ENCODE measurements at places on chromosomes 2 and 18.
A peak's percentile ranks its signal among the peaks of the same experiment; 100 is the strongest.

- DNase-seq, result no peak
These were observed 105.8 kb downstream of the PLB1 start for GRCh38 chr2:28601616-28602015.

DNA sequence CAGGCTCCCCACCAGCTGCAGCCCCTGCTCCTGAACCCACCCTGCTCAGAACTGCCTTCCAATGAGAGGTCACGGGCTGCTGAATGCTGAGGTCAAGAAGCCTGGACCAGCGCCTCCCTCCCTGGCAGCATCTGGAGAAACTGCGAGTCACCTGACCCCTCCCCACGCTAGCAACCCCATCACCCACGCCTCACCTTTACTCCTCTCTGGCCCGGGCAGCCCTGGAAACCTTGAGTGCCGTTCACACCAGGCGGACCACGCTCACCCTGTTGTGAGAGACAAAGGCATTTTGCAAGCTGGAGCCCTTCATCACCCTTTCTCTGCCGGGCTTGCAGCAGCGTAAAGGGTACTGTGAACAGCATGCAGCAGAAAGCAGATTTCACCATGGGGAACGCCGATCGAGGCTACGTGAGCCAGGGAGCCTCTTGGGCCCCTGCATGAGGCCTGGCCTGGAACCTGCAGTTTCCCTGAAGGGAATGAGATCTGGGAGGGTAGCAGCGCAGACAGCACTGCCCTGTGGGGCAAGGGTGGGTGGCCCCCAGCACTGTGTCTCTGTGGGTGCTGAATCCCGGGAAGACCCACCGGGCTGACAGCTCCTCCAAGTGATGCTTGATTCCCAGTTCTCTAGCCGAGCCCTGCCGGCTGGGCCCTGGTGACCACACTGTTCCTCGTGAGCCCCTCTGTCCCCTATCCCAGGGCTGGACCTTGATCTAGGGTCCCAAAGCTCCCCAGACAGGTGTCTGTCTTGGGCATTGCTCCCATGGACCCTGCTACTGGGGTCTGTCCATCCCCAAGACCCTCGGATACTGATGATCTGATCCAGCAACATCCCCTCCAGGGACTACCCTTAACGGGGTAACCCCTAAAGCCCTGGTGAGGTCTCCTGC, 53.8 kb downstream of the COL6A3 start:
- no peak for DNase-seq

DNA sequence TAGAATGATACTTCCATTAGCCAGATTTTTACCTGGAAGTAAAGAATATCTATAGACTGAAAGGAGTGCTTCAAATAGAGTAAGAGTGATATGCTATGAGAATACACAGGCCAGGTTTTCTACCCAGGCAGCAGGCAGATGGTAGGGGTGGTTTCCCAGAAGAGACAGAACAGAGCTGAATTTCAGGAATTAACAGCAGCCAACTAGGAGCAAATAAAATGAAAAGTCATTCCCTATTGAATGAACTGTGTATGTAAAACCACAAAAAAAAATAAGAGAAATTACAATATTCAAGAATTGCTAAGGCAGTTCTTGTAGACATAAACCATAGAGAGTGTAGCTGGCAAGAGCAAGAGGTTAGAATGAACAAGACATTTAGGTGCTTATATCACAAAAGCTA, 336.8 kb downstream of the KCNJ3 start:
- DNase-seq, result no peak

DNA sequence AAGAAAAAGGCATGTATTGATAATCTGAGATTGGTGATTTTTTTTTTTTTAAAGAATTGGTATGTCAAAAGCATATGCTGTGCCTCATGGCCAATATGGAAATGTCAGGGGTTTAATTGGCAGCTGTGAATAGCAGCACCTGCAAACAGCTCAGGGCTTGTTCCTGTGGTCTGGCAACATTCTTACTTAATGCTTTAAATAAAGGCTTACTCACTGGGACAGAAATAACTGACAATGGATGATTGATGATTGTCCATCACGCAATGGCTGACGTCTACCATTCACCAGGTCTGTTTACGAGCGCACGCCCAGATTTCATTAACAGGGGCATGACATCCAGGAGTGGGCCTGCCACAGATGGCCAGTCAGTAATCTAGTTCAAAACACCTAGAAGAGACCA, 66.7 kb downstream of the ETAA1 start:
- no peak for DNase-seq

GRCh38 chr2:84940831-84941412, 30.0 kb upstream of the KCMF1 start:
- no peak for DNase-seq

GRCh38 chr2:236642584-236643291, 73.1 kb downstream of the ACKR3 start:
- DNase-seq, result no peak

DNA sequence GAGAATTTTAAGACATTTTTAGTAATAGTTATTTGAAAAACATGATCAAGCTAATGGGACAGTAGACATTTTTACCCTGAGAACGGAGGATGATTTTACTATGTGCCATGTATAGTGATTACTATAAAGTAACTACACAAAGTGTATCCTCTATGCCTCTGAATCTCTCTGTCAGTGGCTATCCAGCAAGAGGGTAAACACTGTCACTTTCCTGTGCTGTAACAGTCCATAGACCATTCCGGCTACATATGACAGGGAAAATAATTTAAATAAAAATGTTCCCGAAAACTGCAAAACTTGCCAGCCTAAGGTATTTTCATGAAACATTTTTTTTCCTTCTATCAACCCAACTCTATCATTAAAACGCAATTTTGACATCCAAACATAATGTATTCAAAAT, 1632.2 kb upstream of the ACVR2A start:
- no peak for DNase-seq

DNA sequence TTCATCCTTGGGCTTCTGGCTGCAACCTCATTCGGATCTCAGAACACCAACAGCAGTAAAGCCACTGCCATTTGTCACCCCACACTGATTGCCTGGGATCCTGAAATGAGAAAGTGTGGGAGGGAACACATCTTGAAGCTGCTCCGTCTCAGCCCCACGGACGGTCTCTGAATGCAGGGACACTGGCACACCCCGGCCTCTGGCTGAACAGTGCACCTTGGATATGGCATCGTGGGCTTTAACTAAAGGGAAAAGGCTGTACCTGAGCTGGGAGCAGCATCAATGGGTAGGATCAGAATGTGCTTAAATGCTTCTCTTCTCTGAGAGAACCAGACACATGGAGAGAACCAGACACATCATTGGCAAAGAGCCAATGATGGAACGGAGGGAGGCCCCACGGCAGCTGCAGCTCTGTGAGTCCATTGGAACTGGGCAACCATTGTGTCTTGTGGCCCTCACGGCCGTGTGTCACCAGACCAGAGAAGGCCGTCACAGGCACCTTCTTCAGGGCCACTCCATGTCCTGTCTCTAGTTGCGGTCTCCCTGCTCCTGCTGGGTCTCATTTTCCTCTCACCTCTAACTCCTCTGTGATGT, 193.4 kb upstream of the MYT1L start:
- DNase-seq, result no peak

DNA sequence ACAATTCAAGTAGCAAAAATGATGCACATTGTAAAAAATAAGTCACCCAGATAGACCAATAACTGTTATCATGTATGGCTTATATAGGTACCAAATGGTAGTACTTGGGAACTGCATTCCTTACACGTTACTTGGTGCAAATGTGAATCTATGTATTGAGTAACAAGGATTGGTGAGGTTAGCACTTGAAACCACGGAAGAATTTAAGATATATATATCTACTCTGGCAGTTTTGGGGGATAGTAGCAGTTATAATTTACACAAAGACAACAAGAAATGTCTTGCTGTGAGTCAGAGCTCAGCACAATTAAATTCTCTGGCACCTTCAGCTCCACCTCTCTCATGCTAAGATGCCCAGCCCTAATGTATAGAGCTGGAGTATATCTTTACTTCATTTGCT, 359.4 kb upstream of the RAB12 start:
- no peak for DNase-seq

DNA sequence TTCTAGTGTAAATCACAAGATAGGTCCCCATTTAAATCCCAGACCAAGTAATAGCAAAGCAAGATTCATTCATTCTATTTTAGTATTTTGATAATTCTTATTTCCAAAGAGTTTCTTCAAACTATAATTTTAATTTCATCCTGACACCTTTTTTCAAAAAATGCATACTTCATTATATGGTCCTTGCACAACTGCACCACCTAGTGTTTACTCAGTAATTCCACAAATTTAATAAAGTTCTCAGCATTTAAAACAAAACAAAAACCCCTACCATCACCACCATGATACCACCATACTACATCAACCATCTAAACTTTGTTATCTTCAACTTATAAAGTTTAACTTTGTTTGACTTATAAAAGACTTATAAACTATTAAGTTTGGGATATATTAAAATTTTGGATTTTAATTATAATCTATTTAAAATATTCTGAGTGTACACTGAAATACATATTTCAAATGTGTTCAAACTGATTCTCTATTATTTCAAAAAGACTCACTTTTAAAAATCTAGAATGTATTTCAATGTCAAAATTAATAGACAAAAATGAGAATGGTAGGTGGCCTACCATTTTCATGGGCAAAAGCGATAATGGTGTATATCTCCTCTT, 44.2 kb downstream of the WDPCP start:
- no peak for DNase-seq

- no peak for DNase-seq
These were observed 2041.4 kb upstream of the CELF4 start for GRCh38 chr18:39607034-39607433.

- no peak for DNase-seq
These were observed 130.0 kb downstream of the PLCL1 start for GRCh38 chr2:197934261-197934933.

DNA sequence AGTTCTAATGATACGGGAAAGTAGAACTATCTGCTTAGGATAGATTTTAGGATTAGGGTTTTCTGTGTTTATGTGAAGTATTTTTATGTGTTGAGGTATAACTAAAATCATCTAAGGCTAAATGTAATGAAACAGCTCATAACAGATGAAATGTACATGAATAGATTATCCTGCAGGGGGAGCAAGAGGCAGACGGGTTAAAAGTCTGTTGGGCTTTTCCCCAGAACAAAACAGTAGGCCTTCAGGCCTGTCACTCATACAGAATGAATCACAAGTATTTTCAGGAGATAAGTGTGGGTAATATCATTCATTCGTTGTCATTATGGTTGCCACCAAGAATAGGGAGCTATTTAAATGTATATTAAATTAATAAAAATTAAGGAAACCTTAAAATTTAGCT, 107.9 kb upstream of the IL1R2 start:
- peak; percentile 13 for DNase-seq

GRCh38 chr2:71545572-71546274, 92.4 kb downstream of the DYSF start:
- DNase-seq, result no peak

DNA sequence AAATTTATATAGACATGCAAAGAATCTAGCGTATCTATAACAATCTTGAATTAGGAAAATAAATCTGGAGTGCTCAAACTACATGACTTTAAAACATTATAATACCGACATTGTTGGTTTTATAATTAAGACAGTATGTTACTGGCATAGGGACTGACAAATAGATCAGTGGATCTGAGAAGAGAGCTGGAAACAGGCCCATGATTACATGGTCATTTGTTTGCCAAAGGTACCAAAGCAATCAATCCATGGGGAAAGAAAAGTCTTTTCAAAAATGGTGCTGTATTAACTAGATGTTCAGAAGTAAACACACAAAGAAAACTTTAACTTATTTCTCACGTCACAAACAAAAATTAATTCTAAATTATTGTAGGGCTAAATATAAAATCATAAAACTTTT, 124.2 kb downstream of the BCL2L11 start:
- DNase-seq, result no peak

- peak; percentile 49 for DNase-seq
These were observed 622 bp upstream of the KCMF1 start for GRCh38 chr2:84970210-84970867.

DNA sequence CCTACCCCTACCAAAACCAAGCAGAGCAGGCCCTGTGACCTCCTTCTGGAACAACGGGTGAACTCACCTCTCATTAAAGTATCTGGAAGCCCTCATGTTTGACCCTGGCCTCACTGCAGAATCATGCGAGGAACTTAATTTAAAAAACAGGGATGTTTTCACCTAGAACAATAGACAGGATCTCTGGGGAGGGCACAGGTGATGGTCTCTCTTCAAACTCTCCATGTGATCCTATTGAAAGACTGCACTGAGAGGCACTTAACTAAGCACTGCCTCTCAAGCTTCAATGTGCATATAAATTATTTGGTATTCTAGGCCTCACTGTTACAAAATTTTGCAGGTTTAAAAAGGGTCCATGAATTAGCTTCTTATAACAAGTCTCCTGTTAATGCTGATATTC, 7.5 kb downstream of the ZNF519 start:
- DNase-seq, result no peak

GRCh38 chr2:207928079-207928478, 97.2 kb downstream of the PLEKHM3 start:
- no peak for DNase-seq

DNA sequence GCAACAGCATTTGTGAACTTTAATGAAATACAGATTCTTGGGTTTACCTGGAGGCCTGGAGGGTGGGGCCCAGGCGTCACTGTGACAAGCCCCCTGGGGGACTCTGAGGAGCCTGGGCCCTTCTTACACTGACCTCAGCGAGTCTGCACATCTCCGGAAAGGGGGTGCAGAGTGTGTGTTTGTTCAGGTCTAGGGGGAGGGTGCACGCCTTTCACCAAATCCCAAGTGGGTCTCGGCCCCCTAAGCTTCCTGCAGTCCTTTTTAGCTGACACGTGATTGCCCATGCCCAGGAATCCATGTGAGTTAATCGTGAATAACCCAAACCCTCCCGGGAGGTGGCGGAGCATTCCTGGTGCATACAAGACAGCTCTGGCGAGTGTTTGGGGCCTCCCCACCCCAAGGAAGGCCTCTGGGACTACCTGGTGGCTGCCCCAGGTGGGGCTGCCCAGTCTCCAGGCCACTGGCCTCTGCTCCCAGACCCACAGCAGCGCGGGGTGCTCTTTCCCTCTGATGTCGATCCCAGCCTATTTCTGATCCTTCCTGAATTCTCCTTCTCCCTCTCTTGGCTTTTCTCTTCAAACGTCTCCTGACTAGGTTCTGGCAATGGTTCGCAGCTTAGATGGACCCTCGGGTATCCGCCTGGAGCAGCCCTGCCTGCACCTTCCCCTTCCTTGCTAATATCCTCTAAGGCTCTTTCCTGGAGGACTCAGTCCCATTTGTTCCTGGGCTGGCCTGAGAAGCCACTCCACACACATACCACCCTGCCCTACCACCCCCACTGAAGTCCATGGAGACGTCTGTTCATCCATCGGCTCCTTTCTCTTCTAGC, 10.0 kb downstream of the NGEF start:
- DNase-seq, result no peak

DNA sequence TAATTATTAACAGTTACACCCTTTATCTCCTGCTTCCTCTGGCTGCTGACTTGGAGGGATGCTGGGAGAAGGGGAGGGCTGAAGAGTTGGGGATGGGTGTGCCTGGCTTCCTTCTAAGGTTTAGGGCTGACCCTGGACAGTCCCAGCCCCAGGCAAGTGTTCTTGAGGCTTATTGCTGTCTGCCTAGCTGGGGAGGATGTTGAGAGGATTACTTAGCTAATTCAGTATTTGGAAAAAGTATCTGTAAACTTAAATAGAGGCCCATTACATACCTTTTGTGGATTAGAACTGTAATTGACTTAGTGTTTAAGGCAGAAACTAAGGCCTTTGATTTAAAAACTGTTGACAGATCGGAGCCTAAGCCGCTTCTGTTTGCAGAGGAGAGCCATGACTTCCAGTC, 67.6 kb downstream of the AGAP1 start:
- DNase-seq, result no peak

GRCh38 chr2:173467751-173468150, 113.1 kb downstream of the CDCA7 start:
- no peak for DNase-seq
